ENCODE measurements at places on chromosomes 2 and 18. TPM values are rescaled to one million over a fixed set of nuclear protein-coding genes. Genes with fewer than 3 reads are reported as not detected.

ICA1L gene
- 6.1 TPM for polyA plus RNA-seq

ALPI gene
- 0.34 TPM for polyA plus RNA-seq

DSG4 gene
- polyA plus RNA-seq: 0.05 TPM

ACKR3 gene
- polyA plus RNA-seq: 13.9 TPM

MLPH gene
- polyA plus RNA-seq: 2.4 TPM

NCOA1 gene
- 12.4 TPM for polyA plus RNA-seq

GPAT2 gene
- 3.4 TPM for polyA plus RNA-seq

DYNAP gene
- 0.14 TPM for polyA plus RNA-seq

SERPINB8 gene
- 11.2 TPM for polyA plus RNA-seq

MERTK gene
- 16.5 TPM for polyA plus RNA-seq

DNA sequence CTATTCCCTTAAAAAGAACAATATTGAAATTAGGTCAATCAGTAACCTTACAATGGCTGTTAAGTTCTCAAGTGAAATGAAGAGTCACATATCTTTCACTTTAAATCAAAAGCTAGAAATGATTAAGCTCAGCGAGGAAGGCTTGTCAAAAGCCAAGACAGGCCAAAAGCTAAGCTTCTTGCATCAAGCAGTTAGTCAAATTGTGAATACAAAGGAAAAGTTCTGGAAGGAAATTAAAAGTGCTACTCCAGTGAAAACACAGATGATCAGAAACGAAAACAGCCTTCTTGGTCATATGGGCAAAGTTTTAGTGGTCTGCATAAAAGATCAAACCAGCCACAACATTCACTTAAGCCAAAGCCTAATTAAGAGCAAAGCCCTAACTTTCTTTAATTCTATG is 402.6 kb upstream of the ZEB2 start:
- no peak for DNase-seq

DNA sequence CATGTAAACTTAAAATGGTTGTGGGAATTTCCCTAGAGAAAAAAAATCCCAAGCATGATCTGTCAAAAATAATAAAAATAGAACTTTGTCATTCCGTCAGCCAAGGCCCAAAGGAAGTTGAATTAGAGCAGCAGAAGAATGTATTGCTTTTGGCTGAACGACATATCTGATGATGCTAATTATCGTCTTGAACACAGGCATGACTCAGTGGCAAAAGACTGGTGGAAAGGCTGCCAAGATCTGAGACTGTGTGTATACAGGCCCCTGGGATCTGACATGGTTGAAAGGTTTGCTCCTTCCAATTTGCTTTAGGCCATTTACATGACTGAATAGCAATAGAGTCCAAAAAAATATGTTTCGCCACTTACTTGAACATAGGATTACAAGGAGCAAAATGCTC is 1057.1 kb upstream of the CRIM1 start:
- DNase-seq: no peak

- no peak for DNase-seq
Measured at GRCh38 chr2:56707218-56707617, 523.4 kb downstream of the CCDC85A start.

DNA sequence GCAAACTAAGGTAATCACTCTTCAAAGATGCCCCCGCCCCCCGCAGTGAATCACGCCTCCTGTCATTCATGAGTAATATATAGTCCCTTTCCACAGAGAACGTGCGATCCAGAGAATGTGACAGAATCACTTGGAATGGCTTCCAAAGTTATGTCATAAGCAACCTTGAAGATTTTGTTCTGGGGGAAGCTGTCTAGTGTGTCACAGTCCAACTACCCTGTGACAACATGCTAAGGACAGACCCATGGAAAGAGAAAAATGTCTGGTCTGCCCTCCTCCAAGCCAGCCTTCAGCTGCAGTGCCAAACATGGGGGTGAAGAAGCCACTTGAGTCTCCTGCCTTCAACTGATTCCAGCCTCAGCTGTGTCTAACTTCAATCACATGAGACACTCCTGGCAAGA is 259.1 kb downstream of the SS18 start:
- no peak for DNase-seq

DNA sequence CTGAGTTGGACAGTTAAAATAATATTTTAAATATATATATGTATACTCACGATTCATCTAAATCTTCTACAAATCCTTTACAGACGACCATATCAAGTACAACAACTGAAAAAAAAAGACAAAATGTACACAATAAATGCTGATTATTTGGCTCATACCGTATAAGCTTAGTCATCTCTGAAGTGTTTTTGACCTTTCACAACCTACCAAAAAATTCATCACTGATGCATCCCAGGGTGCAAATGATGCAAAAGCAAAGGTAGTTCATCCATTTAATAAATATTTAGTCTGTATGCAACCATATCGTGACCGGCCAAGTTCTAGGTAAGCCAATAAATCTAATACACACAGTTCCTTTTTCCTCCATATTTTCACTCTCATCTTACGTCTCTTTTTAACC is 1.1 kb downstream of the TMX3 start:
- no peak for DNase-seq

GRCh38 chr2:74578408-74578807 is 23.9 kb downstream of the DOK1 start:
- DNase-seq: no peak

DNA sequence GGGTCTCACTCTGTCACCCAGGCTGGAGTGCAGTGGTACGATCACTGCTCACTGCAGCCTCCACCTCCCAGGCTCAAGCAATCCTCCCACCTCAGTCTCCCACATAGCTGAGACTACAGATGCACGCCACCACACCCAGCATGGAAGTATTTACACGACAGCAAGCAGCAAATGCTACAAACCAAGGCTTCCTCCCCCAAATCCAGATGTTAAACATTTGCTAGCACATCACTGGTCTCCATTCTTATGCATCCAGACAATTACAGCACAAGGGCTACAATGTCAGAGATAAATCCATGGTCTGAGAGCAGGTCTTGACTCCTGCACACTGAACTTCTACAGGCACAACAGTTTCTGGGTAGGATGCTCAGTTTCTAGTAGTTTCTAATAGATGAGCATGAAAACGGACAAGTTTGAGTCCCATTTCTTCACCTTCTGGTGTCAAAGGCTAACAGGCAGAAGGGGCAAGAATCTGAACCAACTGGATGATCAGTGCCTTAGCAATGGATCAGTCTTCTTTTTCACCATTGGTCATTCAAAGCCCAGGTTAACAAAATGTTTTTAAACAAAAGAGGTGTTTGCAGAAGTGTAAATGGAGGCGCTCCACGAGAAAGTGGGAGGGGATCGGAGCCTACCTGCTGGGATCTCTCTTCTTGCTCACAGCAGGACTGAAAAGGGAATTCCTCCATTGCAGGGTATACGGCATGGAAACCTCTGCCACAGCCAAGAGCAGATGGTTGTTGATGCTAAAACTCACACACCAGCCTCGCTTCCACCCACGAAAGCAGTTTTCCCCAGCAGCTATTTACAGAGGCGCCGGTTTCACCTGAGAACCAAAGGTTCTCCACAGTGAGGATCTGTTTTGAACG is 135.0 kb upstream of the ARL4C start:
- no peak for DNase-seq

GRCh38 chr2:53575721-53576124 is 191.9 kb upstream of the CHAC2 start:
- DNase-seq: no peak

- DNase-seq: no peak
Measured at GRCh38 chr18:57087644-57088376, 59.1 kb upstream of the BOD1L2 start.

GRCh38 chr2:122333932-122334331 is 578.5 kb downstream of the TSN start:
- no peak for DNase-seq

GRCh38 chr2:160339726-160340125 is 139.7 kb upstream of the ITGB6 start:
- DNase-seq: no peak

GRCh38 chr2:68414876-68415275 is 49.8 kb downstream of the PLEK start:
- no peak for DNase-seq

- DNase-seq: no peak
Measured at GRCh38 chr2:194567661-194568017, 1089.4 kb upstream of the SLC39A10 start.

DNA sequence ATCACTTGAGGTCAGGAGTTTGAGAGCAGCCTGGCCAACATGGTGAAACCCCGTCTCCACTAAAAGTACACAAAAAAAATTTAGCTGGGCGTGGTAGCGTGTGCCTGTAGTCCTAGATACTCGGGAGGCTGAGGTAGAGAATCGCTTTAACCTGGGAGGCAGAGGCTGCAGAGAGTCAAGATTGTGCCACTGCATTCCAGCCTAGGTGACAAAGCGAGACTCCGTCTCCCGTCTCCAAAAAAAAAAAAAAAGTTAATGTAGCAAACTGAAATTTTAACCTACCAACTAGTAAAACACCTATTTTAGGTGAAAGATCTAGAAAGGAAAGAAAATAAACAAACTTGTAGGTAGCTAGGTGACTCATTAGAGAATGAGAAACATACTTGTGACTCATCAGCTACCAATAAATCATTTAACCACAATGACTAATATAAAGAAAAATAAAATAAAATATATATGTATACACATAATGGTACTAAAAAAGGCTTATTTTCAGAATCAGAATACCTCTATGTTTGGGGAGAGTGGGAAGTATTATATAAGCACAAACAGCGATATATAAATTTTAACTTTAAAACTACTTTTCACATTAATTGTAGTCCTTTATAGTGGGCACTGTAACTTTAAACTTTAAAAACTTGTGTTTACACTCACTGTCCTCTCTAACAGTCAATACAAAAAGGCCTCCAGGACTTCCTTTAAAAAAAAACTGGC is 36.6 kb downstream of the DARS1 start:
- no peak for DNase-seq

- DNase-seq: peak; percentile 63
Measured at GRCh38 chr18:10482985-10483949, 28.8 kb downstream of the APCDD1 start.

GRCh38 chr2:15300624-15301573 is 260.2 kb downstream of the NBAS start:
- peak; percentile 76 for DNase-seq

DNA sequence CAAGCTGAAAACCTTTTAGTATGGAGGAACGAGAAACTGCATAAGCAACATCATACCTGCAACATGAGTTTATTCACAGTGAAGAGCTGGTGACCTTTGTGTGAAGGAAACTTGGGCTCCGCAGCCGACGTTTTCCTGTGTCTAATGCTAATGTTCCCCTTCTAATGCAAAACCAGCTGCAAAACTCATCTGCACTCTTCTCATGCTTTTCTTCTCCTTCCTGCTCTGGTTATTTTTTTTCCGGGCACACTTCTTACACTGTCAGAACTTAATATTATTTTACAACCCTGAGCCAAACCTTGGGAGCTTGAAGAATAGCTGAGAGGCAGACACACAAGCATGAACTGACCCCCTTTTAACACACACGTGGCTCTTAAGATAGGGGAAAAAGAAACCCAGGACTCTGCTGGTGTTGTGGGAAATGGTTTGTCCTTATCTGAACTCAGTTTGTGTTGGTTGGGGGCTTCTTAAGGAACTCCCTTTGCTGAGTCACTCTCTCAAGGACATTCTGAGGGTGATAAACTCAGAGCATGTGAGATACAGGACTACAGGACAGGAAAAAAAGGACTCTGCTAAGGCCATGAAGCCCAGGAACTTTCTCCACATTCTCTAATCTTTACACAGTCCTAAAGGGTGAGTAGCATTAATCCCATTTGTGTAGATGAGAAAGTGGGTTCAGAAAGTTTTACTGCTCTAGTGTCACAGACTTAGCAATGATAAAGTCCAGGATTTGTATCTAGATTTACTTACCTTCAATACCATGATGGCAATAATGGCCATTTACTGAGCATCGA is 439.3 kb upstream of the TRIB2 start:
- no peak for DNase-seq

GRCh38 chr18:74951165-74951760 is 257.7 kb downstream of the PTGR3 start:
- DNase-seq: peak; percentile 37

GRCh38 chr18:45870419-45870818 is 44.9 kb downstream of the SIGLEC15 start:
- no peak for DNase-seq

DNA sequence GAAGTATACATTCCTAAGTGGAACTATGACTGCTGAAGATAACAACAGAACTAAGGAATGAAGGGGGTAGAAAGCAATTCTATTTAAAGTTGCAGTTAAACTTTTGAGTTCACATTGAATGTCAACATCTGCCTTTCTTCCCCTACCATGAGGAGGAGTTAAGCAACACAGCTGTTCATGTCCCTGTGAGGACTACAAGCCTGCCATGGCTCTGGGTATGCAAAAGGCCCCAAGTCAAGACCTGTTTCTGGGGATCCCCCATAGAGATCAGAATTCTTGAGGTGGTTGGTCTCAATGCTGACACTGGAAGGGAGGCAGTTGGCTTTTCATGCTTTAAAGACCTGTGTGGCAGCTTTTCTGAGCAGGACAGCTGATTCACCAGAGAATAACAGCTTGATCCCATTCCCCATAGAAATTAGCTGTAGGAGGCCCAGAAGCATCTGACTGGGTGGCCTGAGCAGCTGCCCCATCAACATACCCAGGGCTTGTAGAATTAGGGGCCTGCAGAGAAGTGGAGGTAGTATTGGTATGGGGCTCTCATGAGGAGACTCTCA is 131.0 kb downstream of the SETBP1 start:
- no peak for DNase-seq

DNA sequence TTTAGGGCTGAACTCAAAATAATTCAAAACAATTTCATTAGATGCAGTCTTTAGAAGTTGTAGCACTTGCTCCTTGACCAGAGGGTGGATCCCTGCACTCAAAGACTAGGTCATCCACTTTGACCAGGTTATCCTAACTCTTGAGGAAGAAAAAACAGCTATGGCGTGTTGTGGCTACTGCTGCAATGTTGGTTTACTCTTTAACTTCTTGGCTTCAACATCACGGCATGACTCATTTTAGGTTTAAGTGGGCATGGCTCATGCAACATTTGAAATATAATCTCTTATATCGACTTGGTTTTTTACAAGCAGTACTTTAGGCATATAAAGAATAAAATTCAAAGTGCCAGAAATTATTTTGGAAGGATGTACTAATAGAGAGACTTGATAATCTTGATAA is 35.4 kb downstream of the ANKRD29 start:
- no peak for DNase-seq

- DNase-seq: no peak
Measured at GRCh38 chr18:57771193-57771592, 31.9 kb downstream of the ATP8B1 start.

DNA sequence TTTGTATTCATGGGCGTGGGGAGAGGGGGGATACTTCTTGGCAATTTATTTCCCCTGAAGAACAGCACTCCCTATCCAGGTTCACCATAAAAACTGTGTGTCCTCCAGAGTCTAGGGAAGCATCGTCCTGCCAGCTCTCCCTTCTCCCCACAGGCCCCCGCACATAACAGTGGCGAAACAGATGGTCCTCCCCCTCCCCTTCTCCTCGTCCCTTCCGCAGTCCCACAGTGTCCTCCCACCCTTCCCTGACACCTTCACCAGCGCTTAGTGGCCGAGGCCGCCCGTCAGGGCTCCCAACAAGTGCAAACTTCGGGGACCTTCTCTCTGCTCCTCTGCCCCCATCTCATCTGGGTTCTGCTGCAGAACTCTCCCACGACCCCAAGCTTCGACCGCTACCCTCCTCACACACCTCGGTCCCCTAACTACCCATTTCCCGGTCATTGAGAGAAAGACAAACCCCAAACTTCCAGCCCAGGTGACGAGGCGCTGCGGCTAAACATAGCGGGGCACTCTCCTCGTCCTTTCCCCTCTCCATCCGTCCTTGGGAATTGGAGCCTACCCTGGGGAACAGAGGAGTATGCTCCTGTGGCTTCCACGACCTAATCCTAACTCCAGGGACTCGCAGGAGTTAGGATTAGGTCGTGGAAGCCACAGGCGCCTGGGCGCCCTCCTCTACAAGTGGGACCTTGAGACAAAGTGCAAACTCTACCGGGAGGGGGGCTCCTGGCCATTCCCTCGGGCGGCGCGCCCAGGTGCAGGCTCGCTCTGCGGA is 971 bp downstream of the ZNF385B start:
- no peak for DNase-seq
